ENCODE measurements at places on chromosomes 11 and 22. TPM values are rescaled to one million over a fixed set of nuclear protein-coding genes. Genes with fewer than 3 reads are reported as not detected.

The SCARF2 gene
- total RNA-seq: 17.4 TPM

The MB gene
- total RNA-seq: not detected

DNA sequence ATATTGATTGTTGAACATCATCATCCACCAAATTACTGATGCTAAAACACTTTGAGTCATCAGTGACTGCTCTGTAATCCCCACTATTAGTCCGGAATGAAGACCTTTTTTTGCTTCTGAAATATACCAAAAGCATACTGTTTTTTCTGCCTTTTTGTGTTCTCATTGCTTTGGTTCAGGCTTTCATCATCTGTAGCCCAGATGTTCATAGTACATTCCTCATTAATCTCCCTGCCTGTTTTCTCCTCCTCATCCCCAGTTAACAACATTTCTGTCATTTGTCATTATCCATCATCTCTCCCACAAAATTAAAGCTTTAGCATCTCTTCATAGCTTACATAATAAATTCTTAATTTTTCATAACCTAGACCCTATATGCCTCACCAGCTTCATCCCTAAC is 9.2 kb downstream of the CEP57 start:
- DNase-seq: no peak

GRCh38 chr11:103792981-103793468 is 243.4 kb upstream of the DDI1 start:
- no peak for DNase-seq

GRCh38 chr22:19942157-19943081 is 801 bp upstream of the TXNRD2 start:
- DNase-seq: no peak

DNA sequence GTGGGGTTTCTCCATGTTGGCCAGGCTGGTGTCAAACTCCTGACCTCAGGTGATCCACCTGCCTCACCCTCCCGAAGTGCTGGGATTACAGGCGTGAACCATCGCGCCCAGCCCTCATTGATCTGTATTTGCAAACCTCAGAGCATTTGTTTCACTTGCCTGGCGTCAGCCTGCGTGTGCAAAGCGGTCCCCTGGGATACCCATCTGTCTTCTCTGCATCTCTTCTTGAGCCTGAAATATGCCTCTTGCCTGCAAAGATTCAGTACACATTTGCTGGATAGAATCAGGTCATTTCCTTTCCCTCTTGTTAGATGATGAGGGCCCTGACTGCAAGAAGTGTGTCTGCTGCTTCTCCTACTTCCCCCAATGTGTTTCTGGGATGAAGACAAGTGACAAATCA is 1291.0 kb downstream of the TBC1D22A start:
- DNase-seq: no peak

The THY1 gene
- total RNA-seq: 16.1 TPM

DNA sequence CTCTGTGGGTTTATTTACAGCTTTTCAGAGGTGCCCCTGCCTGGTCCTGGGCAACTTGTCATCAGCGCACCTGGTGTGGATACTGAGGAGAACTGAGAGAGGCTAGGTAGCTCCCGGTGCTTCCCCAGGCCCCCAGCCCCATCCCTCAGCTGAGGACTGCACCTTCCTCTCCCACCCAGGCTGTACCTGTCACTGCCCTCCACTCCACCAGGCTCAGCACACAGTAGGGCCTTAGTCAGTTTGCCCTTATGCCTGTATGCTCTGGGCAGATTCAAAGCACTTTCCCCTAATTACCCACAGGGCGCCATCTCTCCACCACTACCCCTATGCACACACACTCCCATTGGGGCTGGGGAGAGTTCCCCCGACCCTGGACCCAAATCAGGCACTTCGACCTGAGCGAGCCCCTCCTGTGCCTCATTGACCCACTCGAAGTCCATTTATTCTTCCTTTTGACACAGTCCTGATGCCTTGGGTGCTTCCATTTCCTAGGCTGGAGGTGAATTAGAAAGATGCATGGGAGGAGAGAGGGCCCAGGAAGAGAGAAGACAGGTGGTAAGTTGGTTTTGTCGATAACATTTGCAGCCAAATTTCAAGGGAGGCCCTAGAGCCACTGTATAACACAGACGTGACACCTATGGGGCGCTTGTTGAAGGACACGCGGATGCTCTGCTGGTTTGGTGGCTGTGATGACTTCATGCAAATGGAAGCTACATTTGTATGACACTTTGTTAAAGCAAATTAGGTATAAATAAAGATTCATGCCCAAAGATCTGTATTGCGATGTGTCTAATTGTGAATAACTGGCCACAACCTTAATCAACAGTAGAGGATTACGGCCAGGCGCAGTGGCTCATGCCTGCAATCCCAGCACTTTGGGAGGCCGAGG is 13.8 kb upstream of the PICK1 start:
- no peak for DNase-seq

GRCh38 chr11:27387362-27387761 is 24.3 kb upstream of the CCDC34 start:
- DNase-seq: no peak

GRCh38 chr11:75454987-75455386 is 22.0 kb upstream of the KLHL35 start:
- no peak for DNase-seq

The SCGB2A2 gene
- total RNA-seq: not detected

DNA sequence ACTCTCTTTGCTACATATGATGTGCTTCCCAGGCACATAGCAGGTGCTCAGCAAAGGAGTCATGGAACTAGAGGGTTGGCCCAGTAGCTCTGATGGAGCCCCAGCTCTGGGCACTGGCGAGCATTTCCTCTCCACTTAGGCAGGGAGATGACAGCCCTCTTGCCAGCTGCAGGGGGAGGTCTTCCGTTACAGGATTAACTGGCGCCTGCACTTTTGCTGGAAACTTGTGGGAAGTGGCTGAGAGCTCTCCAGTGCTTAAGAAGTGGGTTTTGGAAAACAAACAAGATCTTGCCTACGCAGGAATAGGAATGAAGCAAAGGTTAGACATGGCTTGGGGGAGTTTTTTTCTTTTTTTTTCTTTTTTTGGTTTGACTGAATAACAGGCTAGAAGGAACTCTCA is 75.5 kb downstream of the MICAL2 start:
- DNase-seq: no peak

GRCh38 chr11:36744375-36745168 is 146.5 kb upstream of the RAG2 start:
- DNase-seq: peak; percentile 29

The OR2AT4 gene
- total RNA-seq: not detected

GRCh38 chr11:113951537-113951936 is 23.4 kb upstream of the HTR3A start:
- DNase-seq: no peak

DNA sequence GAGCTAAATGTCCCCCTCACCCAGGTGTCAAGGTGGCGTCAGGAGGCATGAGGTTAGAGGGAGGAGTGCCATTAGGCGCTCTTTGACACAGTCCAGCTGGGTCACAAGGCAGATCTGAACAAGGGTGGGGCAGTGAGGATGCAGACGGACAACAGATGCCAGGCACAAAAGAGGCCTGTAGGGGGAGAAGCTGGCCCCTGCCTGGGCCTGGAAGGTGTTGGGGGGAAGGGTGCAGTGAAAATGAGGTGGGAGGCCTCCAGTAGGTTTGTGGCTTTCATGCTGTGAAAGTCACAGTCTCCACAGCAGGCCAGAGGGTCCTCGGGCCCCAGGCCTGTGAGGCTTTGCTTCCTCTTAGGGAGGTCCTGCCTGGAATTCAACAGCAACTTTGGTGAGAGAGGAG is 85.0 kb upstream of the PLET1 start:
- DNase-seq: no peak

DNA sequence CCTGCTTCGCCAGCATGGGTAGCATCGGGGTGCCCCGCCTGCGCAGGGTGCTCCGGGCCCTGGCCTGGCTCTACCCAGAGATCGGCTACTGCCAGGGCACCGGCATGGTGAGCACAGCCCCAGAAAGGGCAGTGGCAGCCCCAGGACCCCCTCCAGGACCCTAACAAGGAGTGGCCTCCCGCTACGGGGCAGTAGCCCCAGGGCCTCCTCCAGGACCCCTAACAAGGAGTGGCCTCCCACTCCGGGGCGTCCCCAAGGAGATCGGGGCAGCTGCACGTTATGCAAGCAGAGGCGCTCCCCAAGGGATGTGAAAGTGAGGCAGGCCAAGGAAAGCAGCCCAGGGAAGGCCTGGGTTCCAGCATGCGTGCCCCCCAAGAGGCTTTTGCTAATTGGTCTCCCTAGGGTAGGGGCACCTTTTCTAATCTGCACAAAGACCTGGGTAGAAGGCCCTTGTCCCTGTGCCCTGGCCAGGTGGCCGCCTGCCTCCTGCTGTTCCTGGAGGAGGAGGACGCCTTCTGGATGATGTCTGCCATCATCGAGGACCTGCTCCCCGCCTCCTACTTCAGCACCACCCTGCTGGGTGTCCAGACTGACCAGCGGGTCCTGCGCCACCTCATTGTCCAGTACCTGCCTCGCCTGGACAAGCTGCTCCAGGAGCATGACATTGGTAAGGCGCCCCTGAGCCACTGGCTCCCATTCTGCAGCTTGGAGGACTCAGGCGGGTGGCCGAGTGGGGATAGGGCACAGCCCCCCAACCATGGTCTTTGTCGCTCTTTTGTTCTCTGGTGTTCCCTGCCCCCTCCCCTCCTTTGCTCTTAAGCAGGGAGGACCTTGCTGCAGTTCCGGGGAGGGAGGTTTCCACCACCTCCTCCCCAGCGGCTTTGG is 35.0 kb downstream of the SGSM3 start:
- DNase-seq: no peak

The NRIP3 gene
- 8.4 TPM for total RNA-seq

GRCh38 chr11:13008061-13008435 is 1.1 kb upstream of the RASSF10 start:
- DNase-seq: no peak

The GPR152 gene
- total RNA-seq: not detected

GRCh38 chr11:11351042-11351586 is 1.9 kb downstream of the CSNK2A3 start:
- no peak for DNase-seq
